ENCODE measurements at places on chromosomes 16 and 17.

DNA sequence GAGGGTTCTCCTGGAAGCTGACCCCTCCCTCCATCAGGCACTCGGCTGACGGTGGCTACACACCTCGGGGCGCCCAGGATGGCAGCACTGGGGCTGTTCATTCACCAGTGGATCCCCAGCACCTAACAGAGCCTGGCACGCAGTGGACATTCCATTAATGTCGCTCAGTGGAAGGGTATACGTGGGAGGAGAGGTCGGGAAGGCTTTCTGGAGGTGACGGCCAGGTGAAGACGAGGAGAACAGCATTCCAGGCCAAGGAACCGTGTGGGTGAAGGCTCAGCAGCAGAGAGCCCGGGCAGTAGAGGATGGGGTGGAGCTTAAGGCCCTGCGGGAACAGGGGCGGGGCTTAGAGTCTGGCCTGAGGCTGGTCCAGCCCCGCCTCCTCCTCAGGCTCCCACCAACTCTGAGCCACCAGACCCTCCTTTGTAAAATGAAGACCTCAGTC, 2.5 kb upstream of the HS3ST6 start:
- DNase-seq: no peak

DNA sequence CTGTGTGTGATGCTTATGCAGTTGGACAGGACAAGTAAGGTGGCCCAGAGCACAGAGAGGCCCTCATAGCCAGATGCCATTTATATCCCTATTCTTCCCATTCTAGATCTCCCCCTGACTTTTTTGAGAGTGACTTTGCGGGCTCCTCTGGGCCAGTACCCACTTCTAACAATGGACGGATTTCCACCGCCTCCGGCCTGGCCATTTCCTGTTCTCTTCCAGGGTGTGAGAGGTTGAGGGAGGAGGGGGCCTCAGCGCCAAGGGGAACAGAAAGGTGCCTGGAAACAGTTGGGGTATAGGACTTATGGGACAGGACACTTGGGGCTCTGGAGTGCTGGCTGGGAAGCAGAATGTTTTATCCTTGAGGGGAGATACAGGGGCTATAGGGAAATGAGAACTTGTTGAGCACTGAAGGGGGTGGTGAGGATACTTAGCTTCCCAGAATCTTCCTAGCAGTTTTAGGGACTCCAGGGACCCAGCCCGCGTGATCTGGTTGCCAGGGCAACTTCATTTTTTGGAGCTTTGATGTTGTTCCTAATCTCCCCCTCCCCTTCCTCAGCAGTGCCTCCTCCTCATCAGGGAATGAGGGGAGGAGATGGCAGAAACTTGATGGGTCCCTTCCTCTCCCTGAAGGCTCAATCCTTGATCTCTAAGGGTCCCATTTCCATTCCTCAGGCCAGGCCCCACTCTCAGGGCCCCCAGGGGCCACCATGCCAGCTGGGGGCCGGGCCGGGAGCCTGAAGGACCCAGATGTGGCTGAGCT, 3.6 kb downstream of the TAOK2 start:
- no peak for DNase-seq

GRCh38 chr17:69346766-69347165, 19.8 kb upstream of the ABCA5 start:
- no peak for DNase-seq

DNA sequence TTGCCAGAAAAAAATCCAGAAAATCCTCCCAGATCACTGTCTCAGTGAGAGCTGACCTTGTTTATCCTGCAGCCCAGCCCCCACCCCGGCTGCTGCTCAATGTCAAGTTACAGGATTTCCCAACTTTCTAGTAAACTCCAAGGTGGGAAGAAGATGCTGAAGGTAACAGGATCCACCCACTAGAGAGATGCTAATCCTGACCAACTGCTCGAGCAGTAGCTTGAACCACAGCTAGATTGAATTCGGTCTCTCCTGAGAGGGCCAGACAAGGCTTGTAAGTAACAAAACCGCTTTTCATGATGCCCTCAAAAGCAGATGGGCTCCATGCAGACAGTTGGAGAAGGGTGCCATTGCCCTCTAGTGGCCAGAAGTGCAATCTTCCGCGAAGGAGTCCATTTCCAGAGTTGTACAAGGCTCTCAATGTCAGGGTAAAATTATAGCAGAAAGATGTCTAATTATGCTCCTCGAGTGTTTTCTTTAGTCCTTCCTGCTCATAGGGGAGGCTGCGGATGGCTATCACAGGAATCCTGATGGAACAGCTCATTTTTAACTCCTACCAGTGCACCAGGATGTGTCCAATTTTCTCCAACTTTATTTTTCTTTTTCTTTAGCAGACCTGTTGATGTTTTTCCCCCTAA, 3.9 kb downstream of the CDH11 start:
- peak; percentile 58 for DNase-seq

DNA sequence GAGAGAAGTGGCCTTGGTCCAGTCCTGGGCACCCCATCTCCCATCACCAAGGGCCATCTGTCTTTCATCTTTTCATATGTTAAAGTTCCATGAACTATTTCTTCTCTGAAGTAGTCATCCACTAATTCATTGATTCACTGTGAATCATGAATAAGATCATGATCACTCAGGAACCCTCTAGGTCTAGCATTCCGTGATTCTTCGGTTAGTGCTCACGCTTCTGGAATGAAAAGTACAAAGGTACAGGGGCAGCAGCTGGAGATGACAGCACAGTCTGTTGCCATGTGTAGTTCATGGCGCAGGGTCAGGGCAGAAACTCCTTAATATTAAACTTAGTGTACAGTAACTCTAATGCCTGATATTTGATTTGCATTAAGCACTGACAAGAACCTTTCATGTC, 127.1 kb downstream of the CDH13 start:
- no peak for DNase-seq

DNA sequence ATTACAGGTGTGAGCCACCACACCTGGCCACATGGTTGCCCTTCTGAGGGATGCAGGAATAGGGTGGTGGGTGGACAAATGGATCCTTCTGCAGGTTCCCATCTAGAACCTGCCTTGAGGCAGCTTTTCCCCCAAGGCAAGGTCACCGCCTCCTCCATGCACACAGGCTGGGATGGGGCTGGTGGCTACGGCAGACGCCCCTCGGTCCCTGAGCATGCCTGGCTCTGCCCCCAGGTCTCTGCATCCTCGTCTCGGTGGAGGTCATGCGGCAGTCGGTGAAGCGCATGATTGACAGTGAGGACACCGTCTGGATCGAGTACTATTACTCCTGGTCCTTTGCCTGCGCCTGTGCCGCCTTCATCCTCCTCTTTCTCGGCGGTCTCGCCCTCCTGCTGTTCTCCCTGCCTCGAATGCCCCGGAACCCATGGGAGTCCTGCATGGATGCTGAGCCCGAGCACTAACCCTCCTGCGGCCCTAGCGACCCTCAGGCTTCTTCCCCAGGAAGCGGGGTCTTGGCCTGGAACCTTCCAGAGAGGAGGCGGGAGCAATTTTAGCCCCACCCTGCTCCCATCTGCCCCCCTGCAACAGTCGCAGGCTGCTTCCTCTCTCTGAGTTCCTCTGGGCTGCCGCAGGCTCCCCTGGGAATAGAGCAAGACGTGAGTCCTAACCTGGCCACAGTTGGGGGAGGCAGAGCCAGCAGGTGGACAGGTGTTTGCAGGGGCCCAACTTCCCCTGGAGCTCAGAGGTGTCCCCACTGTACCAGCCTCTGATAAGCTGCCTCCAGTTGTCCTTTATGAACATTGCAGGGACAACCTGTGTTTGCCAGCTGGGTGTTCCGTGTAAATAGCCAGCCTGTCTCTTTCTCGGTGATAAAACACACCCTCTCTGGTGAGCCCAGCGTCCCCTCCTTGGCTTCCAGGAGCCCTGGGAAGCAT, 11.7 kb downstream of the CACNG1 start:
- DNase-seq: no peak

DNA sequence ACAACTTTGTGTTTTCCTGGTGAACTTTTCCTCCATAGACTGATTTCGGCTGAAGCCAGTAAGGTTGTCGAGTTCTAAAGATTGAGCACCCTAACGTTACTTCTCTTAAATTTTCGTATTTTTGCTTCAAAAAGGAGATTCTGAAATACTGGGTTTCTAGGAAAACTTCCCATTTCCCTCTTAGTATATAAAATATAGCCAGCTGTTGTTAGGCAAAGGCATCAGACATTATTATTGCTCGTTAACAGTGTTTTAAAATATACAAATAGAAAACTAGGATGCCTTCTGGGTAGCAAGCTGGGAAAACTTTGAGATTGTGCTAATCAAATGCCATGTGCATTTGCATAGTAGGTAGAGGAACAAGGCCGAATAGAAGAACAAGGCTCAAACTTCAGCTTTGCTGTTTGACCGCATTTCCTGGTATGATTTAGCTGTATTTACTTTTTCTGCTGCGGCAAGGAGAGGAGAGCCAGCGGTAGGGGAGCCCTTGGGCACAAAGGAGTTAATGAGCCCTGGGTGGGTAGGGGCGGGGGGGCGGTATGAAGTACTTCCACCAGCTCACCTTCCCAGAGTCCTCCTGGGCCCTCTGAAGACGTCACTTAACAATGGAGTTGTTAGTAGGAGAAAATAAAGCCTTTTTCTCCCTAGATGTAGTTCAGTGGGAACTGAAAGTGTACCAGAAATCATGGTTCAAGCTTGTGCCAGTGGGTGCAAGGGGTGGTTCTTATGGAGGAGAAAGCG, 151.9 kb downstream of the MSI2 start:
- peak; percentile 45 for DNase-seq

DNA sequence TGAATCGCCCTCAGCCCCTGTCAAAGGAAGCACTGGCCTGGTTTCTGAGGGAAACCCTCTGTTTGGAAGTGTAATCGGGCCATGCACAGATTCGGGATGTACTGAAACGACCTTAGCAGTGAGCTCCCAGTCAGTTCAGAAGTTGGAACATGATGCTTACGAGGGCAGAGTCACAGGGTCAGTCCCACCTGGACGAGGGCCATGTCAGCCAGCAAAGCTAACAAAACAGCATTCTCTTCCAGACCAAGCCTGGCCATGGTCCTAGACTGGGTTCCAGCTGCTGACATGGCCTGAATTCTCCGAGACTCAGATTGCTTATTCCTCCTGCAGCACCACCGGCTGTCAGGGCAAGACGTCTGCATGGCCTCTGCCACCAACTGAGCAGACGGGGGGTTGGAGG, 192.2 kb upstream of the WSCD1 start:
- DNase-seq: no peak

- peak; percentile 96 for DNase-seq
These were observed 194.0 kb upstream of the CIBAR2 start for GRCh38 chr16:85306071-85306792.

GRCh38 chr17:41904242-41904841, 14.4 kb downstream of the ACLY start:
- DNase-seq: no peak

DNA sequence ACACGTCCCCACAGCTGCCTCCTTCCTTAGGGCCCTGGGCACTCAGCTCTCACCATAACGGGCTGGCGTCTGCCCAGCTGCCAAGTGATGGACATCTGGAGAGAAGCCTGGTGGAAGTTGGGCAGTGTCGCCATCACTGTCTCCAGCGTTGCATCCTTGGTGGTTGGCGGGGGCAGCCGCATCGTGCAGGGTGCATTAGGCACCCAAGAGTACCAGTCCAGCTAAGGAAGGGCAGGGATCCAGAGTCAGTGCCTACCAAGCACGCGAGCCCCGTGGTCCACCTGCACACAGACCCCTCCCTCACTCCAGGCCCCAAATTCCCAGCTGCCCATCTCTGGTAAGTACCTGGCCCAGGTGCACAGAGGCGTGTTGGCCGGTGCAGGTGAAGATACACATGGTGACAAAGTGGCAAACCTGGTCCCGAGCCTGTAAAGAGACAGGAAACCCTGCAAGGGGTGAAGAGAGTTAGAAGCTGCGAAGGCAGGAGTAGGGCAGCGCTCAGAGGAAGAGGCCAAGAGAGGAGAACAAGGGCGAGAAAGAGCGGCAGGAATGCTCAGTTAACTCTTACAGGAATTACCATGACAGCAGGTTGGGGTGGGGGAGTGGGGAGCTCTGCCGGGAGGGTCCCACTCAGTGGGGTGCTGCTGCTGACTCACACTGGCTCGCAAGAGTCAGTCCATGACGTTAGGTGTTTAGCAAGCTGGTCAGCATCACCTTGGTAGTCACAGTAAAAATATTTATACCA, 9.5 kb downstream of the ALOX15 start:
- no peak for DNase-seq

DNA sequence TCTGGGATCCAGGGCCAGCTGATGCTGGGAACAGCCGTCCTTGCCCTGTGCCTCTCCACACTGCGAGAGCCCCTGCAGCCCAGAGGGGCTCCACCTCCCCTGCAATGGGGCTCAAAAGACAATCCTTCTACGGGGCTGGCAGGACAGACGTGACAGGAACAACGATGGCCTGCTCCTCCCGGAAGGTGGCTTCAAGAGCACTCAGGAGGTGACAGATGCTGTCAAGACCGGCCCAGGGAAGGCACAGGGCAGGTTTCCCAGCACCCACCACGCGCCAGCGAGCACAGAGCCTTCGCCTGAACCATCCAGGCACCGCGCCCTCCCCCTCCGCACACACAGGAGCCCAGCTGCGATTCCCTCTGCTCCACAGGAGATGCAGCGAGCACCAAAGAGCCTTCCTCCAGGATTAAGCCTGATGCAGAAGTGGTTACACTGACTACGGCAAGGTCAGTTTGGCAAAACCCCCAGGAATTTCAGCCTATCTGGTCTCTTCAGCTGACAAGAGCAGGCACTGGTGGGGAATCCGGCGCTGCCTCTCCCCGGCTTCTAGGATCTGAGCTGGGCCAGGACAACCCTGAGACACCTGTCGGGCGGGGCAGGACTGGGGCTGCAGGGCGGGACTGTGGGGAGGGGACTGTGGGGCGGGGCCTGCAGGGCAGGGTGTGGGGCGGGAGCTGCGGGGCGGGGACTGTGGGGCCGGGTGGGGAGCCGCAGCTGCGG, 103.4 kb downstream of the ZNF778 start:
- DNase-seq: no peak

- DNase-seq: no peak
These were observed 49.5 kb upstream of the CRHR1 start for GRCh38 chr17:45734598-45734997.

DNA sequence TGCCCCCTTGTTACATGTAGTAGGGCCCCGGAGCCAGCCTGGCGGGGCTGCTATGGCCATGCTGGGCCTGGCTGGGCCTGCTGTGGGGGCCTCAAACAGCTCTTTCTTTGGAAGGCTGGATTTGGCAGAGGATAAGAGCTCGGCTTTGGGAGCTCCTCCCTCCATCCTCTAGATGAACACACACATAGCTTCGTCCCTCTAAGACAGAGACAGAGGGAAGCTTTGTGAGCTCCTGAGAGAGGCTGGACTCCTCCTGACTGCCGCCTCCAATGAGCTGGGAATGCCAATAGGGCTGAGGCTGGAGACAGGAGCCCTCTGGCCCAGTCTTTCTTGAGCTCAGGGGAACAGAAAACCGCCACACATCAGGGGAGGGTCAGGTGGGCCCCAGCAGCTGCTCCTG, 37.3 kb upstream of the CDC42EP4 start:
- no peak for DNase-seq

Measured in suppressor macrophage (primary cell).